Muscle of leg (tissue), 16 donors: ENCODE measurements at places on chromosomes 2 and 18.
A peak's percentile ranks its signal among the peaks of the same experiment; 100 is the strongest.

- DNase-seq: no peak
Measured at GRCh38 chr2:120438301-120439066, 92.5 kb downstream of the INHBB start.

GRCh38 chr2:13616059-13616458 lies 899.3 kb downstream of the TRIB2 start:
- no peak for DNase-seq

DNA sequence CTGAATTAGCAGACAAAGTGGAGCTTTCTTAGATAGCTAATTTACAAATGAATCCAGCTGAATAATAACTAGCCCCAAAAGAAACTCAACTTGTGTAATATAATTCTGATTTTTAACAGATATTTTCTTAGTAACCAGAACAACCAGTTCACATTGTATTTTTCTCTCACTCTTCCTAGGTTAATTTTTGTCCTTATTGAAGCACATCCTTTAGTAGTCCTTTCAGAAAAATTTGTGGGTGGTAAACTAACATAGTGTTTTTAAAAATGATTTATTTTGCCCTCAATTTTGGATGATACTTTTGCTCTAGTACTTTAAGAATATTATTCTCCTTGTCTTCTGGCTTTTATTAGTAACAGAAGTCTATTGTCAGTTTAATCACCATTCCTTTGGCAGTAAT lies 190.6 kb upstream of the SLC39A10 start:
- DNase-seq: no peak

DNA sequence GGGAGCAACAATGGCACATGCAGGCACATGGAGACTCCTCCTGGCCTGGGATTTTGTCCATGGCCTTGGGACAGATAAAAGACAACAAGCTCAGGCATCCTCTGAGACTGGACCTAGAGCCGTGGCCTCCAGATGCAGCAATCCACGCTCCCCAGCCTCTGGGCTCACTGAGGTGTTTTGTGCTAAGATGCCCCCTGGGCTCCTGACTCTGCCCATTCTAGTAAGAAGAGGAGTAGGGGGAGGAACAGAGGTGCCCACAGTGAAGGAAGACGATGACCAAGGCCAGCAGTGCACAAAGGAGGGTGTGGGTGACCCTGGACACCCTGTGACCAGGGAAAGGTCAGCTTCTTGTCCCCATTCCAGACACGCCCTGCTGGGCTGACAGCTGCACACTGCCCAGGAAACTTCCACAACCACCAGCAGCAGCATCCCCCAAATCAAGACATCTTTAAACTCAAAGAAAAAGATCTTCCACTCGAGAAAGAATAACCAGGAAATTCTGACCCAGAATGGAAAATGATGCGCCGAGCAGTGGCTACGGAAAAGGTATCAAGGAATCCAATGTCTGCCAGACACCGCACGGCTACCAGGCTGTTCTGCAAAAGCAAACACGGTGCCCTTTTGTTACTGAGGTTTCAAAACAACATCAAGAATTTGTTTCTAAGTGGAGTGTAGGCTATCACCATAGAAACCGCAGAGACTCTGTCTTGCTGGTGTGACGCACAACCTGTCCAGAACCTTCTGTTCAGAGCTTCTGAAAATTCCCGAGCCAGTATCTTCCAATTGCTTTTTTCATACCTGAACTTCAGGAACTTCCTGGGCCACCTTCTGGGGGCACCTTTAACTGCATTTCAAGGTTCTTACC lies 65.5 kb downstream of the ZNF516 start:
- no peak for DNase-seq

- DNase-seq: no peak
Measured at GRCh38 chr2:41618754-41619153, 429.1 kb upstream of the PKDCC start.

DNA sequence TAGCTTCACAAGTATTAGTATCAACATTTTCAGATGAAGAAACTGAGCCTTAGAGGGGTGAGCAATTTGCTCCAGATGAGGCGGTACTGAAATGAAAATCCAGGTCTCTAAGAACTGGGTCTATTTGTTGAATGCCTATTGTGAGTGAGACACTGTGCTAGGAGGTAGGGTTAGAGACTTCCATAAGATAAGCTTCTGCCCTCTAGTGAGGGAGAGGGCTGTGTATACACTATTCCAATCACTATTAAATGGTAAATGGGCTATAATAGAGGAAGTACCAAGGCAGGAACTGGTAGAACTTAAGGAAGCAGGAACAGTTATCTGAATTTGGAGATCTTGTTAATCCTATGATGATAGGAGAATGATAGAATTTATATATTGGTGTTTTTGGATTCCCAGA lies 23.6 kb upstream of the GLS start:
- DNase-seq: no peak

- no peak for DNase-seq
Measured at GRCh38 chr2:35462226-35462998, 893.2 kb upstream of the CRIM1 start.

DNA sequence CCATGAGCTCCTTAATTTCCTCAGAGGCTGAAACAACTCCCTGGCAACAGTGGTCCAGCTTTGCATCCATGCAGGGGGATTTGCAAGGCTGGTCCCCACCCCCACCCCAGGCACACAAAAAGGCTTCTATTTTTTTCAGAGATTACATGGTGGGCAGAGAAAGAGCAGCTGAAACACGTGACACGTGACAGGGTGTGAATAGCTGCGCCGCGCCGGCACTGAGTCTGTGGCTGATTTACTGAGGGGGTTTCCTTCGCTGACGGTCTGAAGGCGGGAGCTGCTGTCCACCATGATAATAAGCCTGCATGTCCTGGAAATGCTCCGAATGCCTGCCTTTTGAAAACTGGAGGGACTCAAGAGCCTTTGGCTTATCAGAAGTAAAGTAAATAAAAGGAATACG lies 50.7 kb upstream of the APCDD1 start:
- peak; percentile 21 for DNase-seq

DNA sequence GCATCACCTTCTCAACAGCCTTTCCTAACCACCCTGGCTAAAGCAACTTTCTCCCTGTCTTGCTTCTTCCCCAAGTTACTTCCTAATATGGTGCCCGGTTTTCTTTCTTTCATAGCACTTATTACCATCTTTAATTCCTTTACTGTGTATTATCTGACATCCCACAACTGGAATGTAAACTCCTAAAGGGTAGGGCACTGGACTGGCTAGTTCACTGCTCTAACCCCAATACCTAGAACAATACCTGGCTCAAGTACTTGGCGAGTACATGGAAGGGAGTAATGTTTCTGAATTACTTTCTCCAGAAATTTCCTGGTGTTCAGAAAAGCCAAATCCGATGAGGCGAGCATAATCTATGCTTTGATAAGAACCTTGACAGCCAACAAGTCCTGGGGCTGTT lies 22.7 kb upstream of the RNF103 start:
- DNase-seq: no peak

DNA sequence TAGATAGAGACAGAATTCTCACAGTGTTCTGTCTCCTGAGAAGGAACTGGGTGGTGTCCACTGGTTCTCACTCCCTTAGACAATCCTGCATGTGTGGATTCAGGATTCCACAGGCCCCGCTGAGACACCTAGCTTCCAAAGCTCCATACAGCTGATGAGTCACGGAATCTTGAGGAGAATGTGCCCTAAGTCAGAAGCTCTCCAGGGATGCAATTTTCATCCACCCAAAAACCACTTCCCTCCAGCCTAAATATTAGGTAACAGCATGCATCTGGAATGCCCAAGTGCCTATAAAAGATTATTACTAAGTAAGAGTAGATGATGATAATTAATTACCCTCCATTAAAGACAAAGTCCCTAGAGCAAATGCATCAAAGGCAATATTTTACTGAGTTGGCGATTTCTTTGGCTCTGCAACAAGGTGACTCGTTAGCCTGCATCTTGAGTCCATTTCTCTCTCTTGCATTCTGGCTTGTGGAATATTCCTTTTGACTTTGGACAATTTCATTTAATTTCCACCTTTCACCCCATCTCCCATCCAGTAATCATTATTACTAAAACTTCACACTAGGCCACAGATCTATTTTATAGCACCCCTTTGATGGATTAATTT lies 475.1 kb downstream of the TNS1 start:
- DNase-seq: no peak

DNA sequence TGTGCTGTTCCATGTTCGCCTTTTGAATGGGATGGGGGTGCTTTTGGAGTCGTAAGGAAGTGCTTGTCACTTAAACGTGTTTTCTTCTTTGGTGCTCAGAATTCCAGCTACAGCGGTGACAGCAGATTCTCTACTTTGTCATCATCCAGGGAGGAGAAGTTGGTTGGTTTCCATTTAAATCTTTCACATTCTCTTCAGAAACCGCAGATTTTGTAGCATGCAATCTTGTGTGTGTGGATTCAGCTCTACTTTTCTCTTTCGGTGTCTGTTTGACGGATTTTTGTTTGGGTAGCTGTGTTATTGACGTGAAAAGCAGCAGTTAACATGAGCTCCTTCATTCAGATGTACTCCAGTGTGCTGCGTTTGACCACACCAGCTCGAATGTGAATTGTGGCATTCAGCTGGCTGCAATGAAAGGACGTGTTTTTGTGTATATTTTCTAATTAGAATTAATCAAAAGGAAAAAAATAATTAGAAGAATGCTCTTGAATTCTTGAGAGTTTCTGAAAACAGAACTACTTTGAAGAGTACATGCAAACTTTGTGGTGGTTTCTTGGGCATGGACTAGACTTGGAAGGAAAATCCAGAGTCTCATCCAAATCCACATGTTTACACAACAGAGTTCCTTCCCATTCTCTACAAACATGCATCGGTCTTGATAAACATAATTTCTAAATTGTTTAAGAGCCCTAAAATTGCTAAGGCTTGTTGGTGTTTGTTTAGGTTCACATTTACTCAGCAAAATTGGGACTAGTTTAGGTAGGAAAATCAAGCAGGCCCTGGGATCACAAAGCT lies 68.7 kb upstream of the RBM44 start:
- DNase-seq: no peak

DNA sequence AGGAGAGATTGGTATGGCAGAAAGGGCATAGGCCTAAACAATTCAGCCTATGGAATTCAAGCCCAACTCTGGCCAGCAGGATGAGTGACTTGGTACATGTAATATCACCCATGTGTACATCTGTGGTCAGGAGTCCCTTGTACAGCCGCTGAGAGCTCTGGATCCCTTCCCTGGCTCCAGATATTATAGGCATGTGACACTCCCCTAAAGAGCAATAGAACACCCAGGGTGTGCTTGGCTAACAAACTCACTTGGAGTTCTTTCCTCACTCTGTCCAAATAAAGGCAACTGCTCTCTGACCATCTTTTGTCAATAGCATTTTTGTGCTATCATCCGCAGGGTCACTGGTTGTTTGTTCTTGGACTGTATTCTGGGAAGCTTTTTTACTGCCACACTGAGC lies 197.4 kb upstream of the NCKAP5 start:
- DNase-seq: peak; percentile 93
